ENCODE measurements at places on chromosomes 7 and 10.

DNA sequence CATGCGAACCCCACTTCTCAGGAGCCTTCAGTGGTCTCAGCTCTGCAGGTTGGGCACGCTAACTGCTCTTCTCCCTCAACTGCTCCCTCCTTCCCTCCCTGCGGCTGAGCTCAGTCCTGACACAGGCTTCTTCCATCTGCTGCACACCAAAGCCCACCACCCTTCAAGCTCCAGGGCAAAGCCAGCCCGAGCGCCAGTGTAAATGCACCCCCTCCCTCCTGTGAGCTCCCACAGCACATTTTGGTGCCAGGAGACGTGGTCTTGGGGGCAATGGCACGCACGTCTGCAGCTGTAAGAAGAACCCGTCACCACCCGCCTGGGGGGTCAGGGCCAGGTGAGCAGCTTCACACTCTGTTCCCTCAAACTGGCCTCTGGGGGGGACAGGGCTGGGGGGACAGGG is 15.9 kb downstream of the VIPR2 start:
- no peak for DNase-seq

GRCh38 chr7:135645296-135645904 is 16.9 kb upstream of the STMP1 start:
- DNase-seq = no peak

- no peak for DNase-seq
Observed at GRCh38 chr10:102802920-102803534, 34.2 kb downstream of the CYP17A1 start.

DNA sequence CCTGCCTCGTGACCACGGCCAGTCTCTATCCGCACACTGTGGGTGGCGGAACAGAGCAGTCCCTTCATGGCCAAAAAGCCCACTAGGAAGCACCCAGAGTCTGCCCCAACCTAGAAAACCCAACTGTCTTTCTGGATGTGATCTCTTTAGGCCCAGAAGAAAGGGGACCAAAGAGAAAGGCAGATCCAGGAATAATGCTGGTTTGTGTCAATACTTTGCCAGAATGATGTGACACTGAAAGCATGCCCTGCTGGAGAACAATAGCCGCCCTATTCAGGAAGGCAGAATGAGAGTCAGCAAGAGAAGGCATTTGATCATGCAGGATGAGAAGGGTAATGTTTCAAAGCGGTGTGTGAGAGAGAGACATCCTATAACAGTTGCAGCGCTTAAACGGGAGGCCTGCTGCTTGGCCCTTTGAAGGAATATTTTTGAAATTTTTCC is 274.7 kb downstream of the USP6NL start:
- DNase-seq = no peak

GRCh38 chr10:6062101-6062771 is at the start of gene IL2RA:
IL2RA (minus strand) TSS chr10:6062367; CDS start chr10:6062151, 216 bp downstream.
- no peak for DNase-seq

DNA sequence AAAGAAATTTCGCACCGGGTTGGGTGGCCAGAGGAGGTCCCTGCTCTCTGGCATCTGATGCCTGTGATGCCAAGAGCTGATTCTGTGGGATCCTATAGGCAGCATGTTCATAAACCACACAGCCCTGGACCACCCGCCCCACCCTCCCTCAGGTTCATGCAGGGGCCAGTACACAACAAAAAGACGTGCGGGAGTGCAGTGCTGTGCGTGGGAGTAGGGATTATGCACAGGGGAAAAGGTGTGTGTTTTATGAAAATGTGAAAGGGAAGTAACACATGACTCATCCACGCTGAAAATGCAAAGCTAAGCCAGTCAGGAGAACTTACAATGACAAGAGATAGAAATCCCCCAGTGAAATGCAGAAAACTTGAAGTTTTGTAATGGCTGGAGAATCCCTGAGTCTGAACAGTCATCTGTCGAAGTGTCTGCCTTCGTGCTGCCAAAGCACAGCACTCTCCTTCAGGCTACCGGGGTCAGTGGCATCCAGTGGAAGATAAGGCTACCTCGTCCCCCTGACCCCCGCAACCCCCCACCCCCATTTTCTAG is 1.1 kb downstream of the KIAA1217 start:
- no peak for DNase-seq

DNA sequence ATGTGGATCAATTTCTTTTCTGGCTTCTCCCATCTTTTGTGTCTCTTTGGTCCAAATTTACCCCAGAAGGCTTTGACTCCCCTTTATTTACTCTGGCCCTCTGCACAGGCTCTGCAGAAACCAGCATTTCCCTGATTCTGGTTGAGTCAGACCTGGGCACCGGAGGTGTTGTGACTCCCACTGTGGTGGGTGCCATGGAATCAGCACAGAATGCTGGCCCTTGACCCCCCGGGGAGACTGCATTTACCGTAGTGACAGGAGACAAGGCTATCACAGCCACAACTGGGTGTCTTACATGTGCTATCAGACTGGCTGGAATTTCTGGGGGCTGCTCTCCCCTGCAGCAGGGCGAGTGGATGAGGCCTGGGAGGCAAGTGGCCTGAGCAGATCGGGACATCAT is 37.6 kb downstream of the PLXDC2 start:
- DNase-seq = no peak

- no peak for DNase-seq
Observed at GRCh38 chr10:50404021-50404773, 152.9 kb upstream of the ASAH2 start.

DNA sequence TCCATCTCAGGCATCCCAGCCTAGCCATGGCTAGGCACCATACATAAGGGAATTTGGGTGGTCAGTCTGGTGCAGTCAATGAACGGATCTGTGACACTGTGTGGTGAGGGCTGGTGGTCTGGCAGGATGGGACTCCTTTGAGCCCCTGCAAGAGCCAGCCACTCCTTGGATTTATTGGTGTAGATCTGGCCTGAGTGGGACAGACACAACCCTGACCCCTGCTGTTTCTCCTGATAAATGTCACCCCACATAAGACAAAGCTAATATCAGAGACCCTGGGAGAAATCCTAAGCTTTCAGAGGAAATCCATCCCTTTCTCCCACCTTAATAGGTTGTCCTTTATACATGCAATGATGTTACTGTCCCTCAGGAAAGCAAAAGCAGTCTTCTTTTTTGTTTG is 2.3 kb downstream of the FBXO24 start:
- DNase-seq = no peak

GRCh38 chr10:85430991-85431390 is 935.6 kb downstream of the GRID1 start:
- no peak for DNase-seq

- no peak for DNase-seq
Observed at GRCh38 chr7:495761-496321, 23.8 kb downstream of the PDGFA start.

- DNase-seq = no peak
Observed at GRCh38 chr7:137020351-137020750, 151.9 kb downstream of the CHRM2 start.

- DNase-seq = peak; percentile 5
Observed at GRCh38 chr10:101272229-101272868, 43.1 kb upstream of the LBX1 start.

DNA sequence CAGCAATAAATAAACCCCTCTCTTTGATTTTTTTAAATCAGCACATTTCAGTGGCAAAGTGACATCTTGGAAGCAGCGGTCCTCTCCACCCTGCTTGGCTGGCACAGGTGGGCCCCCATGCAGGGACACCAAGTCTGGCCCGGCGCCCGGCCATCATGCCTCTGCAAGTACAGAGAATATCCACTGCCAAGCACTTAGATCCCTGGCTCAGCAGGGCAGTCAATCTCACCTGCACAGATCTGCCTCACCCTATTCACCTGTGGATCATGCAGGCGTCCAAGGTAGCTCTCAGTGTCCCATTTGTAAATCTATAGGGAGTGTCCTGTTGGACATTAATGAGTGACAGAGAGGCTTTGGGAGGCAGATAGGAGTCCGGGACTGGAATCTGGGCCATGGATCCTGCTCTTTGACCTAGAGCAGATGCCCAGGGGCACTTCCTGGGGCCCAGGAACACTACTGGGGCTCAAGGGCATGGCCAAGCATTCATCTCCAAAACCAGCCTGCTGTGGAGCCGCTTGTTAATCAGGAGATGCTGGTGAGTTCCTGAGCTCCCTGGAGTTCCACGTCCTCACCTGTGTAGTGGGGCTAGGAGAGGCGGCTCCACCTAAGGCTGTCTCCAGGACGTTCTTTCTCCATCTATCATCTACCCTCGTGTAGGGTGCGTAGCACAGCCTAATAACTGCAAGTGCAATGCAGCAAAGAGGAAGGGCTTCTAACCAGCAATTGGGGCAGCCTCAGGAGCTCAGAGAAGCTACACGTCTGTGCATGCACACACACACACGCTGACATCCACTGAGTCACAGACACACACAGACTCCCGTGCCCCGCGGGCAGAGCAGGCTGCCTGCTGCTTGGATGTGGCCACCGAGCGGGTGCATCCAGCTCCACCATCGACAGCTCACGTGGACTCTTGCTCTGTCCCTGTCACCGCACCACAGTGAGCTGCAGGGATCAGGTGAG is 123.6 kb downstream of the OAT start:
- DNase-seq = no peak

DNA sequence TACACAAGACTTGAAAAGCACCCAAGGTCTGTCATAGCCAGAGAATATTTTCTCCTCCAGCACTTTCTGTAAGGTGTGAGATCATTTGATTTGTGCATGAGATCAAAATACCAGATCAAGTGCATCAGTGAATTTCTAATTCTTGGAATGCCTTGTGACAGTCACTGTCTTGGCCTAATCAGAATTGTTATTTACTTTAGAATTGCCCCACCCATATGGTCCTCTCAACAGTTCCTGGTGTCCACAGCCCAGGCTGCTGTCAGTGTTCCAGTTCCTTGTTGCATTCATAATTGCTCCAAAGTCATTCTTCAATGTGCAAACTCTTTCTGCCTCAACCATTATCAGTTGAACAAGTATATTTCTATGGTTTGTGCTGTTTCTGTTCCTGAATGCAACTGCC is 770.2 kb downstream of the NRG3 start:
- DNase-seq = no peak

- no peak for DNase-seq
Observed at GRCh38 chr10:944034-944831, 12.7 kb upstream of the LARP4B start.

DNA sequence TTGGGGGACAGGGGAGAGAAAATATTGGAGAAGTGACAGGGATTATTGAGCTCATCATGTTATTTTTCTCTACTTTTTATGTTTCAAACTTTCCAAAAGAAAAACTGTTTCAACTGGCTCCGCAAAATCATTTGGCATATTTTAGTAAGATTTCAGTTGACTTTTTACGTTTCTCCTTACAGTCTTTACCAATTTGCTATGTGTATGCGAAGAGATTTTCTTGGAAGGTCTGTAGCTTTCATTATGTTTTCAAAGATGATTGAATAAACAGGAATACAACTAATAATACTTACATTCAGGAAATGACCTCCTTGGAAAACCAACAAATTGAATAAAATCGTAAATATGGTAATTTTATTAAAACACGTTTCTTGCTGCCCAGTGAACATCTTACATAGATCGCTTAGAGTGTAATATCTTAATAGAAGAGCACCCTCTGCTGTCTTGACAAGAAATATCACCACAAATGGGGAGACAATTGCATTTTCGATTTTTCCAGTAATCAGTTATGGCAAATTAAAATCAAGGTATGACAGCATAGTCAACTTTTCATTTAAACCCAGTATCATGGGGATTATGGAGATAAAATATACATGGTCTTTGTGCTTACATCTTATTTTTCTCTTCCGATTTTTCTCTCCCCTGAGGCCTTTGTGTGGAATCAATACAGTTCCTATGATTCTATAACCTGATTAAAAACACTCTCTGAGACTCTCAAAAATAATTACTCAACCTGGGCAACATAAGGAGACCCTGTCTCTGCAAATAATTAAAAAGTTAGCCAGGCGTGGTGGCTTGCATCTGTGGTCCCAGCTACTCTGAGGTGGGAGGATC is 43.1 kb downstream of the MBL2 start:
- no peak for DNase-seq

- no peak for DNase-seq
Observed at GRCh38 chr7:77958436-77958835, 159.9 kb downstream of the PHTF2 start.
